ENCODE measurements at places on chromosomes 12 and 14.
A peak's percentile ranks its signal among the peaks of the same experiment; 100 is the strongest.

DNA sequence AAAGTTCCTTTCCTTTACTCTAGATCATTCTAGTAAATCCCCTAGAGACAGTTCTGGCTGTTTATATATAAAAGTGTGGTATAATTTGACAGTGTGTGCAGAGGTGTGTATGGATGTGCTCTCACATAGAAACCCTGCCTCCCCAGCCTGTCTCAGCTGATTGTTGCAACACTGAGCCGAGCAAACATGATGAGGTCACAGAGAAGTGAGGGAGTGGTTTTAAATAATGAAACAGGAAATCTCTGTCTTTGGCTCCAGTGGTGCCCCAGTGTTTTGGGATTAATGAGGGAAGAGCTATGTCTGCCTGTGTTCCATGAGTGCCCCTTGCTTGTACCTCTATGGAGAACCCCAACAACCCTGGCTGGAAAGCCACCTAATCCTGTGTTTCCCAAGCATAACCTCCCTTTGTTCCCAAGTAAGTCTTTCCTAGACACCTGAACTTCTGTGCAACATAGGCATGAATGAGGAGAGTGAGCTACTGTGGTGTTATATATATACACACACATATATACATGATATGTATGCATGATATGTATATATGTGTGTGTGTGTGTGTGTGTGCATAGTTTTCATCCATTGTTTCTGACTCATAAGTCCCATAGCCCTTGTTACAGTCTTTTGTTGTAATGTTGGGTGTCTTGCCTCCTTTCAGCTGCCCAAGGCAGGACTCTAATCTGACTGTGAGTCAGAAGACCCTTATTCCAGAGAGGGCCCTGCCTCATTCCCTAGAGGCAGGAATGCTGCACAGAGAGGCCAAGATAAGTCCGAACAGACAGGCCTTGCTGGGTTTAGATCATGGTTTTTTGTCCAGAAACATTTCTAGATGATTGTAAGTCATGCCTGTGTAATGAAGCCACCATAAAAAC, 18.0 kb downstream of the TRAF3 start:
- peak; percentile 68 for DNase-seq

DNA sequence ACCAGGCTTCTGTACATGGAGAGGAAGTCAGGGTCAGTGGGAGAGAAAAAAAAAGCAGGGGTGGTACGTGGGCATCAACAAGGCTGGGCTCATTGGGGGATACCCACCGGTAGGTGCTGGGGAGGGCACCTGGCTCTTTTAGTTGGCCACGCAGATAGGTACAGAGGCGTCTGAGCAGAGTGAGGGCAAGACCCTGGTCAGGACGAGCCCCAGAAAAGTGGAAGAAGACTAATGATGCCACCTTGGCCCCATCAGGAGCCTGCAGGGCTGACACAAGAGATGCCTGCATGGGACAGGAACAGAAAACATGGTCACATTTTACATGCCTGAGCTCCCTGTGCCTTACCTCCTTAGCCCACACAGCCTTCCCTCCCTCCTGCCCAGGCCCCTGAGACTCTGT, 29.7 kb downstream of the TEP1 start:
- DNase-seq = no peak

DNA sequence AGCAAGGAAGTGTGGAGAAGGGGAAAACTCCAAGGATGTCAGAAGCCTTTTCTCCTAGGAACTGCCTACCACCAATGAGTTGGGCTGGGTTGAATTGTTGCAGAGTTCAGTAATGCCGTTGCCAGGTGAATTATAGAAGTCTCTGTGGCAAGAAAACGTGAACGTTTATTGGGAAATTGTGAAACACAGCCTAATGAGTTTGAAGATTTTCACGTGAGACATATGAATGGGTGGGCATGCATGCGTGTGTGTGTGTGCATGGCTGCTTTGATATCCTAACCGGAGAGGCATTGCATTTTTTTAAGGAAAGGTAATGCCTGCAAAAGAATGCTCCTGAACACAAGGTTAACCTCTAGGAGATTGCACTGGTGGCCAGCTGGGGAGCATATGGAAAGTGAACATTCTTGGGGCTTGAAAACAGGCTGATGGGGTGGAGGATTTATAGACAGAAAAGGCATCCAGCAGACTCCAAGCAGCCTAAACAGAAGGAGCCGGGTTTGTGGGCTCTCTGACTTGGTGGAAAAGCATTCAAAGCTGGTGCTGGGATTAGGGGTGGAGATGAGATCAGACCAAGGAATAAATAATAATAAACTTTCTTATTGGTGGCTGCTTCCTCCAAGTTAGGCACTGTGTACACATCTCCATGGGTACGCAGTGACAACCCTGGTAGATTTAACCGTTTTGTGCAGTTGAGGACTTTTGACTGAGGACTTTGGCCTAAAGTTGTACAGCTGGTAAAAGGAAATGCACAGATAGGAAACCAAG, 67.8 kb downstream of the NTF3 start:
- DNase-seq = no peak

DNA sequence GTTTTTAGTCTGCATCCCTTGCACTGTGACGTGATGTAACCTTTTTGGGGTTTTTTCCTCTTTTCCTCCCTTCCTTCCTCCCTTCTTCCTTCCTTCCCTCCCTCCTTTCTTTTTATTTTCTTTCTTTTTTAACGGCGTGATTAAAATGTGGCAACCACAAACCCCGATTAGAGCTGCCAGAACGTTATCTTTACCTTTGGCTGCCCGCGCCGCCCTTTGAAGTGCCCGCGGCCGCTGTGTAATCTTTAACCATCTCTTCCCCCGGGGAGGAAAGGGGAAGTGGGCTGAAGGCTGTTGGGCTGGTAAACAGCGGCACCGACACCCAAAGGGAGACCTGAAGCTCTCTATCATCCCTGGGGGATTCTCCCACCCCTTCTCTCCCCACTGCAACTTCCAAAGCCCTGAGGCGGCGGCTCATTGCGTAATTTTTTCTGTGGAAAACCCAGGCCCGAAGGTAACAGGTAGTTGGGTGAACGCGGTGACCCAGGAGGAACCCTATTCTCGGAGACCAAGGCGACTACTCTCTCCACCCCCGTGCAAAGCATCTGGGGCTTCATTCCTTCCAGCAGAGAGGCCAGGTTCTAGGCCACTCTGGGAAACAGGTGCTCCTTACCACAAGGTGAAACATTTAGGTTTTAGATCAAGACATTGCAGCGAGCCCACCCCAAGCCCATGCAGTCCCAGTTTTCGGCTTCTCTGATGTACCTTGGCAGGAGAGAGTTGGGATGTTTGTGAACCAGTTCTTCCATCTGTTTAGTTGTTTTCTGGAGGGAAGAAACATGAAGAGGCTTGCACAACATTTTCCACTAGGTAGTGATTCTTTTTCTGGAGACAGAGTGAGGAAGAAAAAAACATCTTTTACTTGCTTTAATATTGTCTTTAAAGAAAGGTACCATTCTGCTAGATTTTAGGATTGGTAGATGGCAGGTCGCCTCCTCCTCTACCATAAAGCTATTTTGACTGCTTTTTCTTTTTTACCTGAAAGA, 1.5 kb downstream of the LGR5 start:
- no peak for DNase-seq

- DNase-seq = no peak
Measured at GRCh38 chr12:57240926-57241401, 10.0 kb downstream of the STAC3 start.

DNA sequence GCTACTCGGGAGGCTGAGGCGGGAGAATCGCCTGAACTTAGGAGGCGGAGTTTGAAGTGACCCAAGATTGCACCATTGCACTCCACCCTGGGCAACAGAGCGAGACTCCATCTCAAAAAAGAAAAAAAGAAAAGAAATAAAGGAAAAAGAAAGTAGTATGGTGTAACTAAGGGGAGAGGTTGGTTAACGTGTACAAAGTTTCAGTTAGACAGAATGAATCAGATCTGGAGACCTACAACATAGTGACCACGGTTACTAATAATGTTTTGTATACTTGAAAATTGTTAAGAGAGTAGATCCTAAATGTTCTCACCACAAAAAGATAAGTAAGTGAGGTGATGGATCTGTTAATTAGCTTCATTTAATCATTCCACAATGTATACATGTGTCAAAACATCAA, 1208.8 kb downstream of the VRK1 start:
- DNase-seq = no peak

All from foreskin melanocyte (primary cell).